ENCODE measurements at places on chromosomes 13 and 19.

GRCh38 chr19:48310227-48310626 lies 15.1 kb upstream of the EMP3 start:
- DNase-seq = no peak

DNA sequence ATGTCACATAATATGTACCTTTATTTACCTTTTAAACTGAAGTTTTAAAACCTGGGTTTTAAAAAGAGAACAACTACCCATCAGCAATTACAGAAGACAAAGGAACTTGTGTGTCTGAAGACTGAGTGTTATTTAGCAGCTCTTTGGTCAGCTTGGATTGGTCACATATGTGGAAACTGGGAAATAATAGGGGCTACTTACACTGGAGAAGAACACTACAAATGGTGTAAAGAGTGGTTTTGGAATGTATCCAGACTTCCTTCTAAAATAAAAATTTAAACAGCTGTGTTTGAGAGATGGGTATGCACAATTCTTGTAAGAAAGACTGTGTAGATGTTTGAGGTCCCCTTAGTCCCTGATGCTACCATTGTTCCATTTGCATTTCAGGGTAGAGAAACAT lies 13.3 kb downstream of the TNFRSF19 start:
- no peak for DNase-seq

GRCh38 chr19:11092181-11092538 lies 2.9 kb downstream of the LDLR start:
- DNase-seq = no peak

DNA sequence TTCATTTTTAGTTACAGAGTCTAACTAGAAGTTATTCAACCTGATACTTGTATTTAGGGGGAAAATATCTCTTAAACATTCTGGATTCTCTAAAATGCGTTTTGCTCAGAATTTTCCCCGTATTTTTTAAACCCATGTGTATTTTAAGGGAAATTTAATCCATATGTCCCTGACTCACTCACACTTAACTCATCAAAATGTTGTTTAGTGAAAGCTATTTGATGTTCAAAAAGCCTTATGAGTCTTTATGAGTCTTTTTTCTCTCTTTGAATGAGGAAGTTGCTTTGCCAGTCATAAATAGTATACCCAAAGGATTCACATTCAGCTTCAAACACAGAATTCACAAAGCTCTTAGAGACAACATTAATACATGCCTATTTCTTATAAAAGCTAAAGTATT lies 16.4 kb downstream of the MAB21L1 start:
- no peak for DNase-seq

GRCh38 chr19:47268028-47268427 lies 6.7 kb upstream of the INAFM1 start:
- DNase-seq = no peak

DNA sequence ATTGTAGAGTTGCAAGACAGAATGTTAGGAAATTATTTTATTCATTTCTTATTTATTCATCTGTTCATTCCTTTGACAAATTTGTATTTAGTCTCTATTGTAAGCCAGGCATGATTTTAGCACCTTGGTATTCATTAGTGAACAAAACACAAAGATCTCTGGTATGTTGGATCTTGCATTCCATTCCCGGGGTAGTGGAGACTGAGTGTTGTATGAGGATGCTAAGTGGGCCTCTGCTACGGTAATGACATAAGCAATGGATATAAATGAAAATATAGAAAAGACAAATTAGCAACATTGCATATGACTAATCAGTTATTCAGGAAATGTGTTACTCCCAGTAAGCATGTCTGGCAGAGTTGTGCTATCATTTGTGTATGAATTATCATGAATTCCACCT lies 449.3 kb downstream of the PCDH17 start:
- DNase-seq = no peak

GRCh38 chr19:34539396-34539795 lies 57.8 kb downstream of the WTIP start:
- DNase-seq = no peak

DNA sequence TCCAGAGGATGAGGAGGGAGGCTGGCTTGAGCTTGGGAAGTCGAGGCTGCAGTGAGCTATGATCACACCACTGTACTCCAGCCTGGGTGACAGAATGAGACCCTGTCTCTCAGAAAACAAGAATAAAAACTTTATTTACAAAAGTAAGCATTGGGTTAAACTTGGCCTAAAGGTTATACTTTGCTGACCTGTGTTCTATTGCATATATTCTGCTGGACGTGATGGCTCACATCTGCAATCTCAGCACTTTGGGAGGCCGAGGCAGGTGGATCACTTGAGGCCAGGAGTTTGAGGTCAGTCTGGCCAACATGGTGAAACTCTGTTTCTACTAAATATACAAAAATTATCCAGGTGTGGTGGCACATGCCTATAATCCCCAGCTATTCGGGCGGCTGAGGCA lies 6.6 kb upstream of the ARHGEF18 start:
- no peak for DNase-seq

- no peak for DNase-seq
These were observed 118.1 kb upstream of the FRY start for GRCh38 chr13:31913459-31913858.

GRCh38 chr13:43364210-43365038 lies 341.0 kb downstream of the DNAJC15 start:
- DNase-seq = no peak

- no peak for DNase-seq
These were observed 5.8 kb downstream of the SLC39A3 start for GRCh38 chr19:2733930-2734588.

GRCh38 chr13:114311908-114312307 lies 2.4 kb upstream of the CHAMP1 start:
- no peak for DNase-seq

DNA sequence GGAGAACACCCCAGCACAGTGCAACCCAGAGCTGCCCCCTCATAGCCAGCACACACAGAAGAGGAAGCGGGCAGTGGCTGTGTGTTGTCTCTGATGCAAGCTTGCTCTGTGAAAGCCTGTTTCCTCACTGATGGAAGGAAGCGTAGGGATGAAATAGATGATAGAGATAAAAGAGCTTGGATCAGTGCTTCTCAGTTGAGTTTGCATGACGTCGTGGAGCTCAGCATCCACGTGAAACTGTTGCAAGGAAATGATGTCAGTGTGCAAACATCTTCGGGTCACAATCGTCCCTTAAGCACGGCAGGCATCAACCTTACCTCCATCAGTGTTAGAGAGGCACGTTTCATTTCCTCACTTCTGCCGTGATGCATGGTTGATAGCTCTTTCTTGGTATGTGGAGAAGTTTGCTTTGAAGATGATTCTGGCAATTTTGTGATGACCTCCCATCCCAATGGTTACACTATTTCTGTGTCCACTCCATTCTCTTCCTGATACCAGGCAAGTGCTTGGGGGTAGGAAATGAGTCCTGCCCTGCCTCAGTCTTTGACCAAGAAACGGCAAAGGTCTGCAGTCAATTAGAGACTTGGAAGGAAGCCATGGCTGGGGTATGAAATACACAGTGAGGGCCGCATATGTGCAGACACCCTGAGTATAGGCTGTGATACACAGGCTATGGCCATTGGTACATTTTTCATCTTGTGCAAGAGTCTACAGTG lies 183.0 kb downstream of the ZNF536 start:
- no peak for DNase-seq

DNA sequence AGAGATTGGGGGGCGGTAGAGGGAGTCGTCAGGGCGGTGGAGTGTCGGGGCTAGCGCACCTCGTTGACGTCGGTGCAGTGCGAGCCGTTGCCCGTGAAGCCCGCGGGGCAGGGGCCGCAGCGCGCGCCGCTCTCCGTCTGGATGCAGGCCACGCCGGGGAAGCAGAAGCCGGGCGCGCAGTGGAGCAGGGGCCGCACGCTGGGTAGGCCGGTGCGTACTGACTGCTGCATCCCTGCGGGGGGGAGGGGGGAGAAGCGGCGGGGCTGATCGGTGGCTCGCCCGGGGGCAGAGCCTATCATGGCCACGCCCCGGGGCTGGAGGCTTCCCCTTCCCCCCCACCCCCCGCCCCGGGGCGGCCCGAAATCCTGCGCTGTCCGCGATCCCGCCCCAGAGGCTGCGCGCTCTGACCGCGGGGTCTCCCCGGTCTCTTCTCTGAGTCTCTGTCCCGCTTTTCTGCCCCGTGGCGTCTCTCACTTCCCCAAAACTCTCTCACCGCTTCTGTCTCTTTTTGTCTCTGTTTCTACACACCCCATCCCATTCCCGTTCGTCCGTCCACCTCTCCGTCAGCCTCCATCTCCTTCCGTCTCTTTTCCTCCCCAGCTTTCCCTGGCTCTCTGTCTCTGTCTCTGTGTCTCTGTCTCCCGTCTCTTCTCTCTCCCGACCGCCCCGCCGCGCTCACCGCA lies 1.1 kb downstream of the COMP start:
- peak; percentile 50 for DNase-seq

- no peak for DNase-seq
These were observed 295.6 kb downstream of the SHISA2 start for GRCh38 chr13:25756251-25756650.

DNA sequence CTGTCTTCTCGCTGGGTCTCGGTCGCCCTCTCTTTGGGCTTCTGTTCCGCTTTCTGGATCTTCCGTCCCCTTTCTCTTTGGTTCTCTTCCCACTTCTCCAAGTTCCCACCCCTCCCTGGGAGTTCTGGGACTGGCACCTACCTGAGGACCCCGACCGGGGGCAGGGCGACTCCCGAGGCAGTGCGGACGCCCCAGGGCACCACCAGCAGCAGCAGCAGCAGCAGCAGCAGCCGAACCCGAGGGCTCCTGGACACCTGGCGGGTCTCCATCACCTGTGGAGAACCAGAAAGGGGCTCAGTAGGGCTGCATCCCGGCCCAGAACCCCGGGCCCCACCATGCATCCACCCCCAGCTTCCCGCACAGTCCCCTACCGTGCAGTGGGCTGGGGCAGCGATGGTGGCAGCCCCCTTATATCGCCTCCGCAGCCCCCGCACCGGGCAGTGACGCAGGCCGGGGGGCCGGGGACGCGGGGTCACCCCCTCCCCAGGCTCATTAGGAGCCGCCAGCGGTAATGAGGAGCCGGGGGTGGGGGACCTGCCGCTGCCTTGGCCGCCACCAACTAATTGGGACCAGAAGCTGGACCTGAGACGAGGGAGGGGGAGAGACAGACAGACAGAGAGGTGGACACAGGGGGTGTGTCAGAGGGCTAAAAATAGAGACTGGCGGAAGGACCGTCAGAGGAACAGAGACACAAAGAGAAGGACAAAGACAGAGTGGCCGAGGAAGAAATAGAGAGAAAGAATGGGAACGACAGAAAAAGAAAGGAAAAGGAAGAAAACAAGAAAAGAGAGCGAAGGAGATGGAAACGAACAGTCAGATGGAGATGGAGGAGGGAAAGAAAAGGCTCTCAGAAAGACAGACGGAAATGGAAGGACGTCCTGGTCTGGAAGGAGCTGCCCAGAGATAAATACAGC lies at the start of gene PTH2:
Gene PTH2 (minus strand): TSS at position 371 of the 914 bp plus-strand sequence. CDS start 102 bp downstream, at position 269.
- DNase-seq = no peak

DNA sequence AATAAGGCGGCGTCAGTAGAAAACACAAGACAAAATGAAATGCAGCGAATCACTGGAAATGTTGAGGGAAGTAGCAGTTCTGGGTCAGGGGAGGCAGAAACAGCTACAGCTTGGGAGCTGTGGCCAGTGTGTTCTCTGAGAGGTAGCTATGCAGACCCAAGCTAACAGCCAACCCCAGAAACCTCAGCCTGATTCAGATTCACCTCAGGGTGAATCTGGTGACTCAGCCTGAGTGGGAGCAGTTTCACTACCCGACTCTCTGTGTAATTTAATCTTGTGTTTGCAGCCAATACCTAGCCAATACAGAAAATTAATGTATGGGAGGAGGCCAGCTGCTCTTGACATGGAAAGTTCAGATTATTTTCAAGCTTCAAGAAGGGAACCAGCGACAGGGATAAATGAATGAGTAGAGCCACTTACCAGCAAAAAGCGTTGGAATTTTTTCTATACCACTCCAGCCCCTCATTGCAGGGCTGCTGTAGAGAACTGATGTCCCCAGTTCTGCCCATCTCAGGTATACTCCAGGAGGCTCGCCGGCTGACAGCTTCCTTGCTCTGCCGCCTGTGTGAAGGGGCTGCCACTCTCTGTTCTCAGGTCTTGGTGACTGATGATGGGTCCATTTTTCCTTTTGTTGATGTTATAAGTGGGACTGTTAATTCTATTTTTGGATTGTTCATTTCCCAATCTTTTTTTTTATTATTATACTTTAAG lies 8.9 kb downstream of the IGFL3 start:
- DNase-seq = peak; percentile 74
